Activated T-helper 1 cell treated with anti-CD3 and anti-CD28 coated beads, Interleukin-2, amount 50 U/mL, for 16 hours (primary cell): ENCODE measurements at places on chromosomes 1 and 21.

GRCh38 chr1:170545476-170545875, 13.5 kb downstream of the GORAB start:
- no peak for DNase-seq

GRCh38 chr1:19648689-19649088, 4.6 kb downstream of the NBL1 start:
- no peak for DNase-seq

DNA sequence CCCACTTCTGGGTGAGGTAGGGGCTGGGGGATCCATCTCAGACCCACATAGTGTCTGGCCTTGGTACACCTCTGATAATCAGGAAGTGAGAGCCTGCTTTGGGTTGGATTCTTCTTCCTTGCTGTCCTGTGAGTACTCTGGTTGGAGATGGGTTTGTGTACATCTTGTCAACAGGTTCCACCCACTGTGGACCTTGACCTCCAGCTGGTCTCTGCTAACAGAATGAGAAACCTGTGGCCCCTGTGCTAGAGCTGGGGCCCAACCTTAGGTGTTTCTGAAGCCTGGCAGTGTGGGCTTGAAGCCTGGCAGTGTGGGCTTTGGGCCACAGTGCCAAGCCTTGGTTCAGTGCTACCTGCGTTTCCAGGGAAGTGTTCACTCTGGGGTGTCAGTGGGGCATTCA, 2.6 kb downstream of the ZBTB48 start:
- DNase-seq: no peak

- no peak for DNase-seq
Observed at GRCh38 chr1:53811414-53811851, 26.7 kb downstream of the NDC1 start.

GRCh38 chr1:150793221-150793620, 14.8 kb downstream of the CTSK start:
- DNase-seq: no peak

DNA sequence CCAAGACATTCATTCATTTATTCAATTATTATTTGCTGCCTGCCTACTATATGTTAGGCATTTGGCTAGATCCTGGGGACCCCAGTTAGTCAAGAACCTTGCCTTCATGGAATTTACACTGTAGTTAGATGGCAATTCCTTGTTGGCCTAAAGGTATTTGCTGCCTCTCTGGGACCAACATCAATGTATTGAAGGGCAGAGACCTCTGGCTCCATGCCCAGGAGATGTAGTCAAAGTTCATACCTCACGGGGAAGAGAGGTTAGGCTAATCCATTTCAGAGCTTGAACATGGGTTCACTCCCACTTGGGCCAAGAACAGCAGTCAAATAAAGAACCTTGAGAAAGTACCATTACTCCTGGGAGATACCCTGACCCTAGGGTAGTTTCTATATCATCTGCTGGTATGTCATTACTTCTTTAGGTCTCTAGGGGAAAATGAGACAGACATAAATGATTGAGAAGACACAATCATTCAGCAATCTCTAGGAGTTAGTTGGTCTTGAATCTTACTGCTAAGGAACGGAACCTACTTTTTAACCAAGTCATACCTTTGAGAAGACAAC, 32.0 kb downstream of the SORT1 start:
- no peak for DNase-seq
